NCI-H1694 treated with DMSO at 0.1 percent for 48 hours (cell line): ENCODE measurements at places on chromosomes 3 and 15.

DNA sequence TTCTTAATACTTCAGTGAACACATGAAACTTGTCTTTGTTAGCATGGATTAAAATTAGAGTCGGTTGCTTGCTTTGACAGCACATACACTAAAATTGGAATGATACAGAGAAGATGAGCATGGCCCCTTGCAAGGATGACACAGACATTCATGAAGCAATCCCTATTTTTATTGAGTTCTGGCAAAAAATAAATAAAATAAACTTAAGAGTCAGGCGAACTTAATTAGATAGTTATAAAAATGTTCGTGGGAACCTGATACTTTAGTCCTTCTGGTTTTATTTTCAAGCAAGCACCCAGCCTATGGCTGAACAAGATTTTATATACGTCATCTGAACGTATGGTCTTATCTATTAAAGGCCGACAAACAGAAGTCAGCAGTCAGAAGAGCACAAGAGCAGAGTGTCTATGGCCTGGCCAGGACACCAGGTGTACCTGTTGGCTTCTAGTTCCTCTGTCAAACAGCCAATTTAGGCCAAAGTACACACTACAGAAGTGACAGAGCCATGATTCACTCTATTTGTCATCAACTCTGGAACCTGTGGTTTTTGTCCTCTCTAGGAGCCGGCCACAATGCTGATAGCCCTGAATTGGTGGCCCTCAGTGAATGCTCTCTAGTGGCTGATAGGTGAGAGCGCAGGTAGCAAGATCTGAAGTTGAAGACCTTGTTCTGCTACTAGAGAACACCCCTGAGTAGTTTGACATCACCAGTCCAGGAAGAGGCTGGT is 64.3 kb downstream of the LEO1 start:
- no peak for DNase-seq

DNA sequence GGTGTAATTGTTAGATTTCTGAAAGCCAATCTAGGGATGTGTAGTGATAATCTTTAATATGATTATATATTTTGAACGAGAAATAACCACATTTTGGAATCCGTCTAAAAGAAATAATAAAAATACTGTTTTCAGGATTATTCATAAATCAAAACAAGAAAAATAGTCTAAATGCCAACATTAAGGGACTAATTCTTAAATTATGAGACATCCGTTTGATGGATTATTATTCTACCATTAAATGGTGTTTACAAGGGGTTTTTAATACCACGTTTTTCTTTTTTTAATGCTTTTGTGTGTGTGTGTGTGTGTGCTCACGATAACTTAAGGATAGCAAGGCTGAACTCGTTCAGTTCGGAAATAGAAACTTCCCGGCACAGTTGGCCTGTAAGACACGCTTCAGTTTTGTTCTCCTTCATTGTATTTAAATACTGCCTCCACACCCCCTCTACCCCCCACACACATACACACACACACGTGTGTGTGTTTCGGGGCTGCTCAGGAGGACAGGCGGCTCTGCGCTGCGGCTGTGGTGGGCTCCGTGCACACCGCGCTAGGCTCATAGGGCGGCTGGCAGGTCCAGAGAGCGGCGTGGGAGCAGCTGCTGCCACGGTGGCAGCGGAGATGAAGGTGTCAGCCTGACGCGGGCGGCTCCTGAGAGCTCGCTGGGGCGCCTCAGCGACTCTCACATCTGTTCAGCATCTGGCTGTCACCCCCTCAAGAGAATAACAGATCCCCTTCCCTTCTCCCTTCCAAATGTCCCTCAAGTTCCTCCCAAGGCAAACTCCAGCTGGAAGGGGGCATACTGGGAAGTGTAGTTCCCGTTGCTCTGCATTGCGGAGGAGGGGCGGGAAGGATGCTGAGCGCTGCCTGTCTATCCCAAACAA is 23.0 kb upstream of the ANP32A start:
- peak; percentile 7 for DNase-seq

DNA sequence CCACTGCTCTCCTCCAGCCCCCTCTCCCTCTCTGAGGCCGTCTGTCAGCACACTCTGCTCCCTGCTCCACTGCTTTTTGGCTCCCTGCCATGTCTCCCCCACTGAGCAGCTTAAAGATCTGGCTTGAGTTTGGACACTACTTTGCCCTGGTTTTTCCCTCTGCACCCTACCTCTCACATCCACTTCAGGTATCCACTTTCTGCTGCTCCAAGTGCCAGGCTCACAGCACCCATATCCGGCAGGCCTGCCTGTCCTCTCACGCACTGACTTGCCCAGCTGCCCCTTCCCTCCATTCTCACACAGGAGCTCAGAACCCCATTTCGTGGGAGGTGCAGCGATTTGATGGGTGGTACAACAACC is 3.7 kb downstream of the DUOX1 start:
- DNase-seq, result peak; percentile 20

- DNase-seq, result no peak
Observed at GRCh38 chr15:62874959-62875625, 167.5 kb upstream of the TPM1 start.

GRCh38 chr3:45132568-45133211 is 13.5 kb downstream of the CDCP1 start:
- no peak for DNase-seq

GRCh38 chr3:43783987-43784639 is 93.4 kb downstream of the ABHD5 start:
- no peak for DNase-seq

- no peak for DNase-seq
Observed at GRCh38 chr3:36025232-36025631, 355.1 kb upstream of the STAC start.

DNA sequence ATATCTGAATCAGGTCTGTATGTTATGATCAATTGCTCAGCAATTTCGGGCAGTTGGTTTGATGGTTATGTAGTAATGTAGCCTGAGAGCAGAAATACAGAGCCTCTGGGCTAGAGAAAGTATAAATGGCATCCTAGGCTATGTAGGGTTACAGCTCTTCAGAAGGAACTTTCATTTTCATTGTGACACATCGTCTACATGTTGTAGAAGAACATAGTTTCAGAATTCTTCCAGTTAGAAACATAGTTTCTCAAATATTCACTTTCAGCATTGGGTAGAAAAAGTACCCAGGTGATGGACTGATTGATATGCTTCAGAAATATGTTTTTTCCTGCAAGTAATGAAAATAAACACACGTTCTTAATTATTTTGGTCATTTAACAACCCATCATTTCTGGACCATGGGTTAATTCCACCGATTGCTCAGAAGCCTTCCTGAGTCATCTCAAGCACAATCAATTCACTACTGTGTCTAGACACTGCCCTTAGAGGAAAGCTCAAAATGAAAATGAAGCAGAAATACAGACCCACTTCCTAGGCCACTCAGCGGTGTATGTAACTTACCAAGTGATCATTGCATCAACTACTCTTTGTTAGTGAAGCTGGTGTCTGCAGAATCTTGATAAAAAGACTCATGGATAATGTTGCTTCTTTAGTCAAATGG is 88.8 kb upstream of the TSEN2 start:
- no peak for DNase-seq

GRCh38 chr3:49781415-49782199 is 4.7 kb downstream of the IP6K1 start:
- DNase-seq, result no peak

GRCh38 chr3:129518038-129518561 is 10.3 kb upstream of the RHO start:
- DNase-seq, result no peak

DNA sequence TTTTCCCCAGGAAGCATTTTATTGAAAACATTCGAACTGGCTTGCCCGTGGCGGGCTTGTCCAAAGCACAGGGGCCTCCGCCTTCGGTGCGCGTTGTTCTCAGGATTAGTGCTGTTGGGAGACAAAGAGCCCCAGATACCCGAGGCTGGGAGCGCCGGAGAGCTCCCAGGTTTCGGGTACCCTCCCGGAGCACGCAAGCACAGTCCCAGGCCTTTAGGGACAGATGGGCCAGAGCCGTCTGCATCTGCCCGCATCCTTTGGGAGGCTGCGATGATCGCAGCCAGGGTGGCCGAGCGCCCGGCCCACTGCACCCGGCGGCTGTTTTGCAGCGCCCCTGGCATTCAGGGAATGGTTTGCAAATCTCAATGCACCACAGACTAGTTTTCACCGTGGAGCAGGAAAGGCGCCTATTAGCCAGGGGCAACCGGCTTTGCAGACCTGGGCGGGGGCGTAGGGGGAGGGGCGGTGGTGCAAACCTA is 5.0 kb upstream of the FEZF2 start:
- DNase-seq, result no peak

DNA sequence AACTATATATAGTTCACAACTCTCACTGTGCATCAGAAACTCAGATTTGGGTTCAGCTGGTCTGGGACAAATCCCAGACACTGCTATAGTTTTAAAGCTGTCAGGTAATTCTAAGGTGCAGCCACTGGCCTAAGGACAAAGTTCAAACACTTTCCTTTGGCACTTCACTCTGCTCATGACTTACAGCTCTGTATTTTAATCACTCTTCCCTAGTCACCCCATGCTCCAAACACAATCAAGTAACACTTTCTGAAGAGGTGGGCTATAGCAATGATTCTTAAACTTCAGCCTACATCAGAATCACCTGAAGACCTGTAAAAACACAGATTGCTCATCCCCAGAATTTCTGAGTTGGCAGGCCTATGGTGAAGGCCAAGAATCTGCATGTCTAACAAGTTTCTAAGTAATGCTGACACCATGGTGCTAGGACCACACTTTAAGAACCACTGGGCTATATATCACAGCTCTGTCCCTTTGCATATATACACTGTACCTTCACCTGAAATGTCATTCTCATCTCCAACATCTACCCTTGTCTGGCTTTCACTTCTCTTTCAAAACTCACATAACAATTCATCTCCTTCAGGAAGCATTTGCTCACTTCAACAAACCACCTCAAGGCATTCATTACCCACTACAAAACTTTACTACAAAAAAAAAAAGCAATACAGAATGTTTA is 21.4 kb downstream of the STAG1 start:
- DNase-seq, result no peak

- DNase-seq, result no peak
Observed at GRCh38 chr3:43753741-43754715, 63.3 kb downstream of the ABHD5 start.

DNA sequence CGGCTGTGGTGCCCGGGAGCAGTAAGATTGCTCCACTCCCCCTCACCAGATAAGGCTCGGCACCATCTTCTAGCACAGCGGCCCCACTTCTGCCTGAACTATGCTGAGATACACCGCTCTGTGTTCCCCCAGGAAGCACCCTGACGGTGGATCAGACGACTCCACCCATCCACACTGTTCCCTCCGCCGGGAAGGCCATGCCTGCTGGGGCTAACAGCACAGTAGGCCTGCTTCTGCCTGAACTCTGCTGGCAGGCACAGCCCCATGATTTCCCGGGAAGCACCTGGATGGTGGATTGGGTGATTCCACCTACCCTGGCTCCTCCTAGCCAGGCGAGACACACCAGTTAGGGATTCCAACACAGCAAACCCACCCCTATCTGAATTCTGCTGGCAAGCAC is 36.3 kb upstream of the PPM1L start:
- DNase-seq, result no peak

GRCh38 chr3:117059067-117059955 is 349.7 kb downstream of the TUSC7 start:
- DNase-seq, result peak; percentile 59

DNA sequence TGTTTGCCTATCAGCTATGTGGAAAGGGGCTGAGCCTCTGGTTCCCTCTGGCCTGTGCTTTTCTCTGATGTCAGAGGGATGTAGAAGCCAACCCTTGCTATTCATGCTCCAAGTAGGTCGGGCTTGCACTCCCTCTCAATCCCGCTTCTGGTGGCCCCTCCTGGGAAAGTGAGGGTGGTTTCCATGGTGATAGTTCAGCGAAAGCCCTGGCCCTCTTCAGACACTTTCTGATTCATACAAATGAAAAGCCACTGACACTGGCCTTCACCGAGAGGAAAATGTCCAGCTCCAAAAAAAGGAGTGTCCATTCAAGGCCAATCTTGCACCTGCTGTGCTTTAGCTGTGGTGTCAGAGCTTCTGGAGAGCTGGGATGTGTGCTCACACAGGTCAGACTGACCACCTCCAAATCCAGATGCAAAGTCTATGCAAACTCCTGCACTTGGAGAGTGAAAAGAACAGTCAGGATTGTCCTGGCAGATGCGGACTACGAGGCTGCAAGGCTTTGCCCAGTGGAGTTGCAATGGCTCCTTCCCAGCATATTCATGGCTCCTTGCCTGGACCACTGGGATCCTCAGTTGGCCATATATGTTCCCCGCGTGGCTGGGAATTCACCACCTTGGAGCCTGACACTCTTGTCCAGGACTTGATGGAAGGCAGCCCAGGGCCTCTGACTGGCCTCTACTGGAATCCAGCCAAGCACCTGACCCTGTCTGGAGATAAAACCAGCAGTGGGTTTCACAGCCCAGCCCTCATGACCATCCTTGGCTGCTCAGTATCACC is 96.6 kb downstream of the CEMIP start:
- DNase-seq, result no peak

DNA sequence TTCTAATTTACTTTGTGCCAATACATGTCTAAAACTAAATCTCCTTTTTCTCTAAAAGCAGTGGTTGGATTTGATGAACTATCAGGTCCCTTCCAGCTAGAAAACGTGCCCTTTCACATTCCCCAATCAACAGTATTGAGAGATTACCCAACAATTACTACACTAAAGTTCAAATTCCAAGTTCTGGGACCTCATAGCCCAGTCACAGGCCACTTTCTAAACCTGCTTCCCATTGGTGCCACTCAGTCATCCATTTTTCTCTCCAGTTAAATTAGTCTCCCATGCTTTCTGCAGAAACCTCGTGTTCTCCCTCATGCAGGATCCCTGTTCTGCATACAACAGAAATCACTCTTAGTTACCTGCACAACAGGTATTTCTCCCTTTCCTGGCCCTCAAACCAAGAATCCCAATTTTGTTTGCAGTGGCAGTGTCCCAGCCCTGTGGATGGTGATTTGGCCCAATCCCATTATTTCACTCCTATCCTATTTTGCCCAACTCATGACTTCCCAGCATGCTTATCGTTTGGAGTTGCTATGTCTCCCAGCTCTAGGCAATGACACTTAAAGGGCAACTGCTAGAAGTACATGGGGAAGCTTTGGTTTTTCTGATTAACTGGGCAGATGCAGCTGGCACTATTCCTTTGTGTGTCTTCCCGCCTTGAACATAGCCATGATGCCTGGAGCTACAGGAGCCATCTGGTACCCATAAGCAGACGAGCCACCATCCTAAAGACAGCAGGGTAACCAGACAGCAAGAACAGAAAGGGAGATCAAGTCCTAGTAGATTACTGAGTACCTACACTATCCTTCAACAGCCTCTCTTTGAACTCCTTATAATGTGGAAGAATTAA is 224.2 kb downstream of the MINAR1 start:
- DNase-seq, result peak; percentile 9
